ENCODE measurements at places on chromosomes 7 and 10.
A peak's percentile ranks its signal among the peaks of the same experiment; 100 is the strongest.

GRCh38 chr10:80195046-80195574, 10.2 kb downstream of the ANXA11 start:
- no peak for DNase-seq

- no peak for DNase-seq
Observed at GRCh38 chr7:76198202-76198601, 3.5 kb upstream of the SRRM3 start.

DNA sequence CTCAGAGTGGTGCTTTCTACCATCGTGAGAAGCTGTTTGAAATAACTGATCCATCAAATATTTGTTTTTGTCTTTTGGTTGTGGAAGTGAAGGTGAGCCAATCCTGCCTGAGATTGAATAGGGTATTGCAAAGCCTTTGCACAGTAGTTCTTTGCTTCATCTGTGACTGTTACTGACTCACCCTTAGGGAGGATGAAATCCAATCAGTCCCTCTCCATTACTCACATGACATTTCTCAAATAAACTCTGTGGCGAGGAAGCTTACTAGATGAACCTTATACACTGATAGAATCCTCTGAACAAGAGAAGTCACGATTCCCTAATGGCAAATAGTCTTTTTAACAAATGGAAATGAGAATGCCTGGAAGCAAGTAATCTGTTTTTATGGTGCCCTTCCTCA, 31.9 kb downstream of the HEPACAM2 start:
- no peak for DNase-seq

DNA sequence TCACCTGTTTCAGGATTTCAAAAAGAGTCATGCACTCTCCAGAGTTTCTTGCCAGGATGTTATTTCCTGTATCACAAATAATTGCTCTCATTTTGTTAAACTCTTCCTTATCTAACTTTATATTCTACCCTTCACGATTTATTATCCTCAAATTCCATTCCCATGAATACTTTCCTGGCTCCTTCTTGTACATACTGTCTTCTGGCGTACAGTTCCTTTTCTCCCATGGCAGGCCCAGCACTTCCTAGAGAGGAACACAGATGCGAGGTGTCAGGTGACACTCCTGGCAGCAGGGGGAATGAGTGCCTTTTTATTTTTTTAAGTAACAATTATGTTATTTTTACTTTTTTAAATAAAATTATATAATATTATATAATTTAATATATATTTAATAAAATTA, 411.9 kb downstream of the TFEC start:
- DNase-seq: no peak

GRCh38 chr10:69494626-69495558, 43.6 kb downstream of the TSPAN15 start:
- no peak for DNase-seq

DNA sequence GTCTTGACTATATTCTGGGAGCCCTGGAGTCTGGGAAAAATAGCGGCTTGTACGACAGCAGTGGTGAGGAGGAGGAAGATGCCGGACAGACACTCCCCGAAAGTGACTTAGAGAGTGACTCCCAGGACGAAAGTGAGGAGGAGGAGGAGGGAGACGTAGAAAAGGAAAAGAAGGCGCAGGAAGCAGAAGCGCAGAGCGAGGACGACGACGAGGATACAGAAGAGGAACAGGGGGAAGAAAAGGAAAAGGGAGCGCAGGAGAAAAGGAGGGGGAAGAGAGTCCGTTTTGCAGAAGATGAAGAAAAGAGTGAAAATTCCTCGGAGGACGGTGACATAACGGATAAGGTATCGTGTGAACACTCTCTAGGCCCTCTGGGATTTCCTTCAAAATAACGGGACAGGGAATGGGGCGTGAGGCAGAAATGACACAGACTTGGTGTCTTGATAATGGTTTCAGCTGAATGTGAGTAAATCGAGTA, 908 bp downstream of the NOM1 start:
- DNase-seq: peak; percentile 29

DNA sequence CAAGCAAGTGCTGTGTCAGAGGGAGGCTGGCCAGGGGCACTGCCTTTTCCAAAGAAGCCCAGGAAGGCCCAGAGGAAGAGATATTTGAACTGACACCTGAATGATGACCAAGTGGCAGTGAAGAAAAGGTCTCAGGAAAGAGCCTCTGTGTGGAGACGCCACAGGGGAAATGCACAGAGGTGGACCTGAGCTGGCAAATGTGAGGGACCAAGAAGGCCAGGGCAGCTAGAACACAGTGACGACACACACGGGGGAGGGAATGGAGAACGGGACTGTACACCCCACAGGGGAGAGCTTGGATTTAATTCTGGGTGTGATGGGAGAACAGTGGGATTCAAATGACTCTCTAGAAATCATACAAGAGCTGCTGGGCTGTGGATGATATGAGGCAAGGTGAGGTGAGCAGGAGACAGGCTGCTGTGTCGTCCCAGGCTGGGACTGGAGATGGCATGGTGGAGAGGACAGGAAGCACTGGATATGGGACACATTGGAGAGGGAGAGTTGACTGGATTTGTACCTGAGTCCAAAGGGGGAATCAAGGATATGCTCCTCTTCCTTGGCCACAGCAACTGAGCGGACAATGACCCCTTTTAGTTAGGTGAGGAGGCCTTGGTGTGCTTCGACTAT, 84.2 kb upstream of the DDC start:
- no peak for DNase-seq

DNA sequence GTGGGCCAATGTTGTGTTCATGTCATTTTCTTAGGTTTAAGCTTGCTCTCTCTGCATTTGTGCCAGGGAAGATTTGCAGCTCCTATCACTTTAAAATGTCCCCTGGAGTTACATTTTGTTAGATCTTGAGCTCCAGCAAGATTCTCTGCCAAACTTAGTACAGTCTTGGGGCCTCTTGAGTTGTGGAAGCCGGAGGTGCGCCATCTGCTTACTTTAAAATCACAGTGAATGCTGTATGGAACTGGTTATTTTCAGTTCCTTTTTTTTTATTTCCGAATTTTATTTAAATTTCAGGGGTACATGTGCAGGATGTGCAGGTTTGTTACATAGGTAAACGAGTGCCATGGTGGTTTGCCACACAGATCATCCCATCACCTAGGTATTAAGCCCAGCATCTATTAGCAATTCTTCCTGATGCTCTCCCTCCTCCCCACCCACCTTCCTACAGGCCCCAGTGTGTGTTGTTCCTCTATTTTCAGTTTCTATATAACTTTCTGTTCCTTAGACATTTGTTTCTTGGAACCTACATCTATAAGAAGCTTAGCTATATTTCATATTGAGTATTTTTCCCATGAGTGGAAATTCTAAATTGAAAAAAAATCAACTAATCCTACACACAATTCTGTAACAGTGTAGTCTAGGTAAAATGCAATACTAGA, 114.4 kb upstream of the CREB5 start:
- no peak for DNase-seq

GRCh38 chr7:105656922-105657521, 75.7 kb upstream of the EFCAB10 start:
- peak; percentile 70 for DNase-seq

GRCh38 chr7:75967487-75967997, 26.9 kb downstream of the TMEM120A start:
- no peak for DNase-seq

- DNase-seq: no peak
Observed at GRCh38 chr10:23174074-23174976, 17.8 kb upstream of the PTF1A start.

- DNase-seq: no peak
Observed at GRCh38 chr10:111578076-111578475, 501.2 kb downstream of the ADRA2A start.

DNA sequence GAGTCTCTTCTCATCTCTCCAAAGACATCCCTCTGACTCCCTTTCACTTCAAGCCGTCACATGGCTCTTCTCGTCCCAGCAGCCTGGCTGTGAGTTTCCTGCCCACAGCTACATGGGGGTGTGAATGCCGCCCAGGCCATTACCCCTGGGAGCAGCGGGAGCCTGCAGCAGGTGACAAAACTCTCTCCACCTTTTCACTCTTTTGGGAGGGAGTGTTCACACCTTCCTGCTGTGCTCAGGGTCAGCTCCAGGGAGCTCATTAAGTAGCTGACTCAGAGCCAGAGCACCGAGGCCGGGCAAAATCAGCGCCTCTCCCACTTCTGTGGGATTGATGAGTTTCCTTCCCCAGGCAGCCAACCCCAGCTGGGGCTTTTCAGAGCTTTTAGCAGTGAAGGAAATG, 271.3 kb downstream of the TYW1 start:
- no peak for DNase-seq

GRCh38 chr10:83222832-83223742, 916.2 kb upstream of the GHITM start:
- DNase-seq: no peak

DNA sequence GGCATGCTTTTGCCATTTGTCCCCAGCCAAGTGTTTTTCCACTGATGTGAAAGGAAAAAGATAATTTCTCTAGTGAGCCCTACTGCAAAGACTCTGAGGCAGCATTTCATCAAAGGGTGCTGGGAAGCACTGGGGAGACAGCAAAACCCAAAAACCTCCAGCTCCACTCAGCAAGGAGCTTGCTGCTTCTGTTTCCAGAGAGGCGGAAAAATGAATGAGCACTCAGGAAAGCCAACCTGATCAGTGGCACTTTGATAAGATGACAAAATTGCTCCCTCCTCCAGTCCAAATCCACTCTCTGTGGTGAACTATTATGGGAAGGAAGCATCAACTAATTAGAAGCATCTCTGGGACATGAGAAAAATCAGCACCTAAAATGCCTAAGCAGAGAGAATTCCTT, 68.2 kb downstream of the ATXN7L1 start:
- no peak for DNase-seq

- no peak for DNase-seq
Observed at GRCh38 chr10:52019077-52019555, 295.0 kb upstream of the DKK1 start.

- no peak for DNase-seq
Observed at GRCh38 chr10:17084258-17084657, 45.4 kb downstream of the CUBN start.

DNA sequence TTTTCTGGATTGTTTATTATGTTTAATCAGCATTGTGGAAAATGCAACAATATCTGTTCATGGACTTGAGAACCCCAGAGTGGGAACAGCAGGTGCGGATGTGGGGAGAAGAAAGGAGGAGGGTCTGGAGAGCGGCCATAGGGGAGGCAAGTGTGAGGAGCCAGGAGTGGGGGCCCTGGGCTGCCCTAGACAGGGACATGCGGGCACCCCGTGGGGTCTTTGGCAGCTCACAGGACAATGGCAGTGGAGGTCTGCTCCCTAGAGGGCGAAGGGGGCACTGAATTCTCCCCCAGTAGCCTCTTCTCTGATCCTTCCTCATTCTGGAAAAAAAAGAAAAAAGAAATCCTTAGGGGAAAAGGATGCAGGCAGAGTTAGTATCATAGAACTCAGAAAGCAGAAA, 8.9 kb downstream of the TMEM176B start:
- DNase-seq: no peak

All from hematopoietic multipotent progenitor cell treated with erythropoietin and hydrocortisone succinate and interleukin-3 and kit ligand, for 8 days (in vitro differentiated cells).